ENCODE measurements at places on chromosomes 6 and 20. TPM values are rescaled to one million over a fixed set of nuclear protein-coding genes. Genes with fewer than 3 reads are reported as not detected.

- H3K27ac ChIP-seq = no peak overlapping the region
- no peaks in the 10 kb centered on the region for H3K27me3 ChIP-seq
- no peak overlapping the region for H3K4me3 ChIP-seq
- DNase-seq = no peak
These were observed 77.5 kb upstream of the CD83 start for GRCh38 chr6:14040042-14040441.

The GPR63 gene
- total RNA-seq = 0.98 TPM

DNA sequence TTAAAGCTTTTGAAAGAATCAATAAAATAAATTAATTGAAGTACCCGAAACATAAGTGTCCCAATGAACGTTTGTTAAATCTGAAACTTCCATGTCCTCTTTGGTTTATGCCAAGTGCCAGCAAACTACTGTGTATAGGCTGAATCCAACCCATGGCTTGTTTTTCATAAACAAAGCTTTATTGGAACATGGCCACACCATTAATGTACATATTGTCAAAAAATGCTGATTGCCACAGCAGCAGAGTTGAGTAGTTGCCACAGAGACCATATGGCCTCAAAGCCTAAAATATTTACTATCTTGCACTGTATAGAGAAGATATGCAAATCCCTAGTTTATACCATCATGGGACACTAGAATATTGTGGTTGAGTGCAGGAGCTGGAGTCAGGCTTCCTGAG is 406.1 kb downstream of the MAFB start:
- H3K27me3 ChIP-seq = no peaks in the 10 kb centered on the region
- H3K4me3 ChIP-seq = no peak overlapping the region
- DNase-seq = no peak
- no peak overlapping the region for H3K27ac ChIP-seq
- no peaks in the 10 kb centered on the region for H3K4me1 ChIP-seq

DNA sequence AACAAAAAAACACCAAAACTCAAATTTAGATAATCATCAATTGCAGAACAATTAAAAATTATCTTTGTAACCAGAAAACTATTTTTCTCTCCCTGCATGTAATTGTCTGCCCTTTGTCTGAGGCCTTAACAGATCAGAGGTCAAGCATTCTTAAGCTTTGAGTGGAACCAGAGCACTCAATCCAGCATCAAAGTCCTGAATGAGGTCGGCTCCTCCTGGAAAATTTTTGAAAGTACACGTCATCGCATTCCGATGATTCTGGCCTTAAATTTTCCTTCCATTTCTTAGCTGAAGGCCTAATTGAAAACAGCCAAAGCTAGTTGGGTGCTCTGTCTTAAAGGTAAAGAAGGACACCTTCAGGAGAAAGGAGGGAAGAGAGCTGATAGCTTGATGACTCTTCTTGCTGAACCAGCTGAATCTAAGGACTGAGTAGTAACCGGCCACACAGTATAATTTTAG is 510.2 kb upstream of the SULF2 start:
- H3K27ac ChIP-seq = peak overlapping the region; percentile 46
- H3K4me3 ChIP-seq = no peak overlapping the region
- DNase-seq = peak; percentile 43
- no peaks in the 10 kb centered on the region for H3K36me3 ChIP-seq
- no peaks in the 10 kb centered on the region for H3K27me3 ChIP-seq
- H3K4me1 ChIP-seq = no peaks in the 10 kb centered on the region

DNA sequence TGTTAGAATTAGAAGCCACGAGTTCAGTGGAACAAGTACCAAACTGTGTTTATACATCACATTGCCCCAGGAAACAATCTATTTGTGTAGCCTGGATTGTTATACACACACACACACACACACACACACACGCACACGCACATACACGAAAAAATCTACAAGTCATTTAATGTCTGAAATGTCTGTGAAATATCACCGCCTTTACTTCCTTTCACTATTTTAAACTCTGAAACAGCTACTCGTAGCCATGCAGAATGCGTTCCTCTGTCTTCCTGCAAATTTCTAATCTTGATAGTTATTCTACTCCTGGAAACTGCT is 84.4 kb upstream of the SCAF8 start:
- H3K27me3 ChIP-seq = no peaks in the 10 kb centered on the region
- H3K36me3 ChIP-seq = no peaks in the 10 kb centered on the region
- no peak overlapping the region for H3K27ac ChIP-seq
- H3K4me1 ChIP-seq = no peaks in the 10 kb centered on the region

- peaks cover 5% of the 10 kb centered on the region for H3K4me1 ChIP-seq
- peak overlapping the region; percentile 82 for H3K27ac ChIP-seq
- H3K4me3 ChIP-seq = peak overlapping the region; percentile 44
- no peak for DNase-seq
- H3K27me3 ChIP-seq = no peaks in the 10 kb centered on the region
These were observed 2.1 kb downstream of the ZC3H12D start for GRCh38 chr6:149482545-149483333.

DNA sequence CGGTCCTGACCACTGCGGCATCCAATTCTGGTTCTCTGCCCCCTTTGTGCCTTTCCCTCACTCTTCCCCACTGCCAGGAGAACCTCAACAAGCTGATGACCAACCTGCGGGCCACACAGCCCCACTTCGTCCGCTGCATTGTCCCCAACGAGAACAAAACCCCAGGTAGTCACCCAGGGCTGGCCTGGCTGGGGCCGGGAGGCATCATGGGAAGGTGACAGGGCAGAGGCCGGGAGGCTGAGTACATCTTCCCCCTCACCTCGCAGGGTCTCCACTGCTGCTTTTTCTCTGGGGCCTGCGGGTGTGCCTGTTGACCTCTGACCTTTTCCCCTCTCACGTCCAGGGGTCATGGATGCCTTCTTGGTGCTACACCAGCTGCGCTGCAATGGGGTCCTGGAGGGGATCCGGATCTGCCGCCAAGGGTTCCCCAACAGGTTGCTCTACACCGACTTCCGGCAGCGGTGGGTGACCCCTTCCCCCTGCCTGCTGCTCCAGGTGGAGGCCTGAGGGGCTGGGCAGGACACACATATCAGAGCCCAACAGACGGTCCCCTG is 35.1 kb downstream of the MYH7B start:
- DNase-seq = no peak
- H3K4me1 ChIP-seq = peaks cover 4% of the 10 kb centered on the region
- no peak overlapping the region for H3K27ac ChIP-seq
- H3K27me3 ChIP-seq = no peaks in the 10 kb centered on the region
- H3K36me3 ChIP-seq = no peaks in the 10 kb centered on the region

The VEGFA gene
- 132 TPM for total RNA-seq

The SLC22A7 gene
- total RNA-seq = not detected

GRCh38 chr6:126308362-126308761 is 31.6 kb upstream of the CENPW start:
- DNase-seq = no peak
- H3K4me1 ChIP-seq = no peaks in the 10 kb centered on the region
- no peaks in the 10 kb centered on the region for H3K27me3 ChIP-seq
- no peak overlapping the region for H3K4me3 ChIP-seq
- H3K27ac ChIP-seq = no peak overlapping the region
- no peaks in the 10 kb centered on the region for H3K36me3 ChIP-seq

GRCh38 chr20:24648919-24649318 is 179.5 kb downstream of the SYNDIG1 start:
- no peaks in the 10 kb centered on the region for H3K36me3 ChIP-seq
- H3K4me1 ChIP-seq = no peaks in the 10 kb centered on the region
- H3K27ac ChIP-seq = no peak overlapping the region
- H3K27me3 ChIP-seq = peaks cover 9% of the 10 kb centered on the region
- no peak for DNase-seq
- no peak overlapping the region for H3K4me3 ChIP-seq

The DEFB124 gene
- total RNA-seq = not detected

The CUL7 gene
- 12.6 TPM for total RNA-seq

The RSPH4A gene
- total RNA-seq = 1.5 TPM

GRCh38 chr6:130873746-130874145 is 46.5 kb downstream of the SMLR1 start:
- H3K27ac ChIP-seq = no peak overlapping the region
- H3K27me3 ChIP-seq = no peaks in the 10 kb centered on the region
- no peaks in the 10 kb centered on the region for H3K4me1 ChIP-seq

DNA sequence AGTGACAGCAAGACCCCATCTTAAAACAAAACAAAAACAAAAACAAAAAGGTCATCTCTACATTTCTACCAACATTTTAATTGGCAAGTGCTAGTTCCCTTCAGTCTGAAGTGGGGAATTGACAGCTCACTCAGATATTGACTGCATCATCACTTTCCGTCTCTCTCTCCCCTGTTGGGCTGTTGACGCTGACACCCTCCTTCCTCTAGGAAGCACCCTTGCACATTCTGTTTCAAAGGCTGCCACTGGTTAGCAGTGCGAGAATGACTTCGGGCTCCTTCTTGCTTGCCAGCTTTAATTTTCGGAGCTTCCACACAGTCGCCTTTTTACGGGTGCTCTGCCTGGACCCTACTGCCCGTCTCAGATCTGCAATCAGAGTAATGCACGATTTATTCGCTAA is 96.6 kb upstream of the INSM1 start:
- H3K4me1 ChIP-seq = no peaks in the 10 kb centered on the region
- no peaks in the 10 kb centered on the region for H3K27me3 ChIP-seq
- H3K27ac ChIP-seq = no peak overlapping the region
- H3K4me3 ChIP-seq = no peak overlapping the region

The CGA gene
- not detected for total RNA-seq

The PGC gene
- 3.2 TPM for total RNA-seq

GRCh38 chr6:131068165-131068564 is 5.1 kb upstream of the EPB41L2 start:
- H3K36me3 ChIP-seq = no peaks in the 10 kb centered on the region
- H3K27ac ChIP-seq = no peak overlapping the region
- DNase-seq = no peak
- no peaks in the 10 kb centered on the region for H3K4me1 ChIP-seq
- no peak overlapping the region for H3K4me3 ChIP-seq

GRCh38 chr6:14010275-14010674 is 85.5 kb downstream of the RNF182 start:
- H3K27ac ChIP-seq = no peak overlapping the region
- H3K4me3 ChIP-seq = no peak overlapping the region
- H3K4me1 ChIP-seq = no peaks in the 10 kb centered on the region

GRCh38 chr6:170243386-170243785 is 47.5 kb downstream of the DLL1 start:
- H3K4me1 ChIP-seq = no peaks in the 10 kb centered on the region
- H3K27ac ChIP-seq = no peak overlapping the region
- no peak for DNase-seq
- no peak overlapping the region for H3K4me3 ChIP-seq
- H3K27me3 ChIP-seq = no peaks in the 10 kb centered on the region
- no peaks in the 10 kb centered on the region for H3K36me3 ChIP-seq

The BMP6 gene
- total RNA-seq = 3.5 TPM

- no peak overlapping the region for H3K27ac ChIP-seq
- no peak for DNase-seq
- H3K27me3 ChIP-seq = no peaks in the 10 kb centered on the region
- H3K36me3 ChIP-seq = no peaks in the 10 kb centered on the region
These were observed 263.4 kb downstream of the BMP7 start for GRCh38 chr20:57003012-57003411.

DNA sequence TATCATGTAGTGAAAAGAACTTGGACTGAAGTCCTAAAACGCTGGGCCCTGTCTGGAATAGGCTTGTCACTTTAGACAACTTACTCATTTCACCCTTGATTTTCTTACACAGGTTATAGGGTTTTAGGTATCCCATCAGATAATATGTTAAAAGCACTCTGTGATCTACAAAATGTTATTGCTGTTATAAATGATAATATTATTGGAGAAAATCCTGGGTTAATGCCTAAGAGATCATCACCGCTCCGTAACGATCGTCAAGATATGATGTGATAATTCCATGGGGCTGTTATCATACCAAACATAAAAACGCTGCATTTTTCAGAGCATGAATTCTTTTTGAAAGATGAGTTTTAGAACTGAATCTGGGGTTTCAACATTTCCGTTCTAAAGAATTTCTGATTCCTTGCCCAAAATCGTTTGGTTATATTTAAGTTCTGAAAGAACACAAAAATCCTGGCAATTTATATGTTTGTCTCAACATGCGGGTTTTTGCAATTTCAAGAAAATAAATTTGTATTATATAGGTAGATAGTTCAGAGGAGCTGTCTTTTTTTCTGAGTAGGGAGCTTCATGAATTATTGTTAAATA is 154.8 kb downstream of the FOXC1 start:
- no peaks in the 10 kb centered on the region for H3K27me3 ChIP-seq
- no peak overlapping the region for H3K4me3 ChIP-seq
- DNase-seq = no peak
- no peaks in the 10 kb centered on the region for H3K4me1 ChIP-seq

The TBC1D22B gene
- 5.8 TPM for total RNA-seq

GRCh38 chr20:52708137-52708536 is 264.0 kb upstream of the TSHZ2 start:
- H3K27ac ChIP-seq = no peak overlapping the region
- H3K4me3 ChIP-seq = no peak overlapping the region
- no peaks in the 10 kb centered on the region for H3K36me3 ChIP-seq
- DNase-seq = no peak

GRCh38 chr6:156886409-156886808 is 109.2 kb downstream of the ARID1B start:
- DNase-seq = no peak
- no peaks in the 10 kb centered on the region for H3K4me1 ChIP-seq
- H3K36me3 ChIP-seq = no peaks in the 10 kb centered on the region
- H3K27me3 ChIP-seq = no peaks in the 10 kb centered on the region
- no peak overlapping the region for H3K4me3 ChIP-seq
- peak overlapping the region; percentile 76 for H3K27ac ChIP-seq

- H3K27me3 ChIP-seq = no peaks in the 10 kb centered on the region
- no peaks in the 10 kb centered on the region for H3K4me1 ChIP-seq
- DNase-seq = no peak
These were observed 130.4 kb downstream of the PCSK2 start for GRCh38 chr20:17357238-17357637.

The TMEM244 gene
- not detected for total RNA-seq

GRCh38 chr6:144544266-144544830 is 259.2 kb downstream of the UTRN start:
- DNase-seq = no peak
- H3K36me3 ChIP-seq = peaks cover under 1% of the 10 kb centered on the region
- H3K4me3 ChIP-seq = no peak overlapping the region

DNA sequence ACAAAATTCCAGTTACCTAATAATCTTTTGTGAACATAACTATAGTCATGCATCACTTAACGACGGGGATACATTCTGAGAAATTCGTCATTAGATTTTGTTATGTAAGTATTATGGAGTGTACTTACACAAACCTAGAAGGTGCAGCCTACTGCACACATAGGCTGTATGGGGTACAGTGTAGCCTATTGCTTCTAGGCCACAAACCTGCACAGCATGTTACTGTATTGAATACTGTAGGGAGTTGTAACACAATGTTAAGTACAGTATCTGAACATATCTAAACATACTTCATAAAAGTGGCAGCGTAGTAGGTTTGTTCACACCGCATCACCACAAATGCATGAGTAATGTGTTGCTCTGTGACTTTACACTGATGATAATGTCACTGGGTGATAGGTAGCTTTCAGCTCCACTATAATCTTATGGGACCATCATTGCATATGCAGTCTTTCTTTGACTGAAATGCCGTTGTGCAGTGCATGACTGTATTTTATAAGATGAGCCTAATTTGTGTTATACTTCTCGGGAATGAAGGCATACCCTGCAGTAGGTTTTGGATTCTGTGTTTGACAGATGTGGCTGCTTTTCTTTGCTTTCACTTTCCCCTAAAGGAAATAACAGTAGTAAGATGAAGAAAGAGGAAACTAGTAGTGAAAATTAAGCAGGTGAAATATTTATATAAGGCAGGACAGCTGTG is 365.6 kb downstream of the FARS2 start:
- no peaks in the 10 kb centered on the region for H3K4me1 ChIP-seq
- no peak overlapping the region for H3K4me3 ChIP-seq
- H3K27ac ChIP-seq = no peak overlapping the region
- H3K36me3 ChIP-seq = no peaks in the 10 kb centered on the region
- DNase-seq = no peak

Data from breast epithelium (tissue), 4 donors.